ENCODE measurements at places on chromosomes 16 and 17.

DNA sequence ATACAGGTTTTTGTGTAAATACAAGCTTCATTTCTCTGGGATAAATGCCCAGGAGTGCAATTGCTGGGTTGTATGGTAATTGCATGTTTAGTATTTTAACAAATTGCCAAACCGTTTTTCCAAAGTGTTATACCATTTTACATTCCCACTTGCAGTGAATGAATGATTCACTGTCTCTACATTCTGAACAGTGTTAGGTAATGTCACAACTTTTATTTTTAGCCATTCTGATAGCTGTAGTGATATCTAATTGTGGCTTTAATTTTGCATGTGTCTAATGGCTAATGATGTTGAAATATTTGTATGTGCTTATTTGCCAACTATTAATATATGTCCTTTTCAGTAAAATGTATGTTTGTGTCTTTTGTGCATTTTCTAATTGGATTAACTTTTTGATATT lies 156.9 kb upstream of the CES5A start:
- DNase-seq: no peak

- no peak for DNase-seq
Measured at GRCh38 chr16:57377080-57377841, 5.0 kb downstream of the CX3CL1 start.

- DNase-seq: no peak
Measured at GRCh38 chr16:1721372-1721771, 15.4 kb downstream of the MAPK8IP3 start.

- no peak for DNase-seq
Measured at GRCh38 chr16:55325080-55325447, 1.1 kb downstream of the IRX6 start.

DNA sequence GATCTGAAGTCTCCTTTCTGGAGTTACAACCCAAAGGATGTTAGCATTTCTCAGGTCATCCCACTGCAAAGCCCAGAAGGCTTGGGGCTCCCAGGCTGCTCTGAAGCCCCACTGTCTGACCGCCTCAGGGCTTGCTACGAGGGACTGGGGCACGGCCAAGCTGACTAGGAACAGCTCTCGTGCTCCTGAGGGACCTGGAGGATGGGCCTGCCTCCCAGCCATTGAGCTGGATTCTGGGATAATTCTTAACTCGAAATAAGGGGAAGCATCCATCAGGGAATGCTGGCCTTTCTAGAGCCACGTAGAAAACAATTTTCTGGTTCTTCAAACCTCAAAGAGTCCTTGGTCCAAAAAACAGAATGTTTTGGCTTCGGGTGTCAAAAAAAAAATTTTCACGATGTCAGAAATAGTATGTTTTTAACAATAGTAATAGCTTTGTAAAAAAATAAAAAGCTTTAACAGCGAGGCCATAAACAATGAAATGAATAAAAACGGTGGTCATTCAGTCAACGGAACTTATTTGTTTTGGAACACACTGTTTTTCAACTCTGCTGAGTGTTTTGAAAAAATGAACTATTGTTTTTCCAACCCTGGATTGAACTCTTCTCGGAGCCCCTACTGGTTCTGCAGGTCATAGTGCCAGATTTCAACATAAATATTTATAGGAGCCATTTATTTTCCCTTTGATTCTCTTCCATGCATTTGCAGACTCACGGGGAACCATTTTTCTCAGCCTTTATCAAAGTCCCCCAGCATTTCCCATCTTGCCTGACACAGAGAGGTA lies 16.4 kb upstream of the HERPUD1 start:
- DNase-seq: no peak

- no peak for DNase-seq
Measured at GRCh38 chr16:82646504-82646903, 19.7 kb downstream of the CDH13 start.

- DNase-seq: no peak
Measured at GRCh38 chr17:72714357-72714966, 378.0 kb downstream of the SLC39A11 start.

DNA sequence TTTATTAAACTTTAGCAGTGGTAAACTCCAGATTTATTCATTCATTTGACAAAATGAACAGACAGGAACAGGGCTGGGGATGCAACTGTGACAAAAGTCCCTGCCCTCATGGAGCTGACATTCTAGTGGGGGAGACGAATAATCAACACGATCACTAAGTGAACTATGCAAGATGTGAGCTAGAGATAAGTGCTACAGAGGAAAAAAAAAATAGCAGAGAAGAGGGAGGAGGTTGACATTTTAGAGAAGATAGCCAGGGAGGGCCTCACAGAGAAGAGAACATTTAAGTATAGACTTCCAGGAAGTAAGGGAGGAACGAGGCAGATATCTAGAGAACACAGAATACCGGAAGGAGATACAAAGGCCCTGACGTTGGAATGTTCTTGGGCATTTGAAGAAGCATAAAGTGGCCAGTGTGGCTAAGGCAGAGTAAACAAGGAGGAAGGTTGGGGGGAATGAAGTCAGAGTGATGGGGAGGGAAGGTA lies 17.9 kb upstream of the AP1G1 start:
- DNase-seq: no peak

DNA sequence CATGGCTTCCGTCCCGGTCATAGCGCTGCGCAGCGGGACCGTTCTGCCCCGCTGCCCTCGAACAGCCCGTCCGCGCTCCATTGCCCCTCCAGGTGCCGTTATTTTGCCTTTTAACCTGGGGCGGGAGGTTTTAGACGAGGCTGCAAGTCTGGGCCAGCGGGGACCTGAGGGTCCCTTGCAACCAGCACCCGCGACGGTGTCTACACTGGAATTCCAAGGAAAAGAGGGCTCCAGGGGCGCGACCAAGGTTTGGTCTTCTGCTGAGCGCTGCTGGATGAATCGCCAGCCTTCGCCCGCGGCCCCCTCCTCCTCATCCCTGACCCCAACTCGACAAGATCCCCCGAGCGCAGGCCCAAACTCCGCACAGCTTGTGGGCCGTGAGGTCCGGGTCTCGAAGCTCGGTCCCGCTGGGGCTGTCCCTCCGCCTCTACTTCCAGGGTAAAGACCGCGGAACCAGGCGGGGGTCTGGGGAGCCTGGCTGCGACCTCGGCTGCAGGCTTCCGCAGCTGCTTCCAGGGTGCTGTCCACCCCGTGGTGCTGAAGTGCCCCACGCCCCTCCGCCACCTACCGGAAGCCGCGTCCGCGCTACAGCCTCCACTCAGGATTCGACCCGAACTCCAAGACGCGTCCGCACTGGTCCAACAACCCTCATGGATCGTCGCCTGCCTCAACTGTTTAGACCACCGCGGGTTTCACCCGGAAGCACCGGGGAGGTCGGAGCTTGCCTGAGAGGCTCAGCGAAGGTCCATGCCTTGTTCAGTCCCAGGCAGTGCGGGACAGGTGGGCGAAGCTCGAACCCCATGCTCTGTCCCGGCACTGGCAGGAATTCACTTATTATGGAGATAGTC lies 10.1 kb upstream of the CA4 start:
- no peak for DNase-seq

GRCh38 chr16:76668207-76668725 lies 391.1 kb downstream of the CNTNAP4 start:
- DNase-seq: no peak

DNA sequence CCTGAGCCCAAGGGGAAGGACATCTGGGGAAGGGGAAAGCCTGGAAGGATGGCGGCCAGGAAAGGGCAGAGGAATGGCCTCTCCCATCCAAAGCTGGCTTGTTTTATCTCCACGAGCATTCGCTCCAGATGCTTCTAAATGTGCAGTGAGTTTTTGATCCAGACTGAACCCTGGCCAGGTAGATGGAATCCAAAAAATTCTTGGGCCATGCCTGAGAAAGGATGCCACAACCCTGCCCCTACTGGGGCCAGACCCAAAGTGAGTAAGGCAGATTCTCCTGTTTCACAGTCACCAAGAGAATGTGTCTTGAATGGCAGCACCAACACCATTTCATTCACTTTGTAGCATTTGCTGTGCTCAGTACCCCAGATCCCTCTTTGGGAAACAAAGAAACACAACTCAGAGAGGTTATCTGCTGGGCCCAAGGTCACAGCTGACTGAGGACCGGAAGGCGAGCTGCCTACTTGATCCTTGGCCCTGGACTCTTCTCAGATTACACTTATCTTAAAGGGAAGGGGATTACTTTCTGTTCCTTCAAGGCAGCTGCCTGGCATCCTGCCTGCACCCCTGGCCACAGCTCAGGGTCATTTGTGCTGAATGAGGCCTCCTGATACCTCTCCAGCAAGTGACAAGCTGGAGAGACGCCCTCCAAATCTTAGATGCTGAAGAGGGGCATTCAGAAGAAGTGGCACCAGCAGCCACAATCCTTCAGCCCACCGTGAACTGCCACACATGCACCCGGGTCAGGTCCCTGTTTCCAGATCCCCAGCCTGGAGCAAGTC lies 3.6 kb downstream of the LRRC75A start:
- DNase-seq: no peak

GRCh38 chr16:80973991-80974390 lies 32.7 kb downstream of the CMC2 start:
- DNase-seq: no peak

GRCh38 chr16:65905331-65905730 lies 461.2 kb upstream of the CDH5 start:
- no peak for DNase-seq

DNA sequence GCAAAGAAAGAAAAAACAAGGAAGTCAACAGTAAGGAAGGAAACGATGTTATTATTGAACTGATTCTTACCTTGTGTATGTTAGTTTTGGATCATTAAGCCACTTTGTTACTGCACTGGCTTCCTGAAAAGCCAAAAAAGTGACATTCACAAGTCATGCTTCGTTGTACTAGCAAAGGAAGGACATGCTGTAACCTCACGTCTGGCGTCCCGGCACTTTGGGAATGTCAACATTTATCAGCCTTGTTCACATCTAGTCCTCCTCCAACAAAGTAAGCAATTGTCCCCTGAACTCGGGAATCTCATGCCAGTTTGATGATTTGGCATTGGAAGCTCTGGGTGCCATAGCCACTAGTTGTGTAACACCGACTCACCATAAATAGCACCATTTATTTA lies 731 bp upstream of the MKS1 start:
- no peak for DNase-seq

- DNase-seq: no peak
Measured at GRCh38 chr17:2981325-2981724, 82.1 kb downstream of the OR1D5 start.

GRCh38 chr17:45261577-45262515 lies at the start of gene SPATA32:
Gene SPATA32 (minus strand): TSS chr17:45262094. CDS start chr17:45262016, 78 bp downstream.
- DNase-seq: no peak

GRCh38 chr17:30323895-30324319 lies 9.9 kb downstream of the TMIGD1 start:
- DNase-seq: no peak

GRCh38 chr17:34991606-34992005 lies 11.3 kb downstream of the LIG3 start:
- DNase-seq: no peak

- DNase-seq: no peak
Measured at GRCh38 chr16:4663777-4664465, 29.4 kb upstream of the NUDT16L1 start.

GRCh38 chr16:82845116-82845515 lies 218.3 kb downstream of the CDH13 start:
- DNase-seq: no peak

DNA sequence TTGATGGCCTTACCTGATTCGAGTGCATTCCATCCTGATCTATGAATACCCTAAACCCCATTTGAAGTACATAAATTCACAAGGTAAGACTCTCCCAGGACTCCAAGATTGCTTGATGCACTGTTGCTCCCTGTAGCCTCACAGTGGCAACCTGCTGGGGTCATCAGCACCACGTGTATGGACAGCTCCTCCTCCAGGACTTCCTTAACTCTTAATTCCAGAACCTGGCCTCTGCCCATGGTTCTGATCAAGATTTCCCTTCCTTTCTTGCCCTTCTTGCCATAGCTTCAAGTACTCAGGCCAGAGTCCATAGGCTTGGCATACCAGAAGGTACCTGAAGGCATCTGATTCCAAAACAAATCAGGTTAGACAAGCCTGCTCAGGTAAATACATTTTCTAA lies 34.0 kb upstream of the NLK start:
- peak; percentile 6 for DNase-seq

DNA sequence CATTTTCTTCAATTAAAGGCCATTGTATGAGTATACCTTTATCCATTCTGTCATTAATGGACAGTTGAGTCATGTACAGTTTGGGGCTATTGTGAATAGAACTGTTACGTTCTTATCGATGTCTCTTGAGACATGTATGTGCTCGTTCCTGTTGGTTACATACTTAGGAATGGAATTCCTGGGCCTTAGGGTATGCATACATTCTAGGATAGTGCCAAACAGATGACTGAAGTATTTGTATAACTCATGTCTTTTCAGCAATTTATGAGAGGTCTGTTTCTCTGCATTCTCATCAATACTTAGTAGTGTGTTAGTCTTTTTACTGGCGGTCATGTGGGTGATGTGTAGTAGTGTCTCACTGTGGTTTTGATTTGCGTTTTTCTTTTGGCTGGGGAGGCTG lies 81.2 kb downstream of the USP22 start:
- peak; percentile 71 for DNase-seq

- DNase-seq: no peak
Measured at GRCh38 chr16:85291302-85292148, 179.3 kb upstream of the CIBAR2 start.

GRCh38 chr16:87653234-87653633 lies 50.9 kb downstream of the JPH3 start:
- no peak for DNase-seq

DNA sequence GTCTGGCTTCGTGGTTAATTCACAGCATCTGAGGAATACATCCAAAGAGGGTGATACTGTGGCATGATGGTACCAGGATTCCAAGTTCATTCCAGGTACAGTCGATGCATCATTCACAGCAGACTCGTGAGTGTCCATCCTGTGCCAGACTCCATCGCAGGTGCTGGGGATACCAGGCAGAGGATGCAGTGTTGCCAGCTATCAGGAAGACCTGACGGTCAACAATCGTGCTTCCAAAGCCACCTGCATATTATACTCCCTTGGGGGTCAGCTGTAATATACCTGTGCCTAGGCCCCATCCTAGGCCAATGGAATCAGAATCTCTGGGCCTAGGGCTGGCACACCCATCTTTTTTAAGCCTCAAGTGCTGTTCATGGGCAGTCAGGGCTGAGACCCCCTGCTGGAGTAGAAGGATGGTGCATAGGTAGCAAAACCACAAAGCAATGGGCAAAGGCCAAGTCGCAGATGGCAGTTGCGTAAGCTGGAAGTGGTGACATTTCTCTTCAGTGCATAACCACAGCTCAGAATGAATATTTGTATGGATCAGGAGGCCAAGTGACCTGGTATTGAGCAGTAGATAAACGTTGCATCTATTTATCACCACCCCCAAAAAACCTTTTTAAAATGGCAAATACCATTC lies 42.9 kb upstream of the C16orf78 start:
- DNase-seq: no peak

DNA sequence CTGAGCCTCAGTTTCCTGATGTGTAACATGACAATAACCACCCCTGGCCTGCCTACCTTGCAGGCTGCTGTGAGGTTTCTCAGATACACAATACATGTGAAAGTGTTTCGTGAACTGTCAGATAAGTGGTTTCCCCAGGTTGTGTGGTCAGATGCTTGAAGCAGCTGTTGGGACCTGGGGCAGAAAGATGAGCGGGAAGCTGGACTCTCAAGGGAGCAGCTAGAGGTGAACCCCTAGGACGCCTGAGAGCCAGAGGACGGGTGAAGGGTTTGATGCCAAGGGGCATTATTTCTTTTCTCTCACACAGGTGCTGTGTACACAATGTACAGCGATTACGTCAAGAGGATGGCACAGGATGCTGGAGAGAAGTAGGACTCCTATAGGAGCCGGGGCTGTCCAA lies 2.3 kb downstream of the HIGD1B start:
- no peak for DNase-seq

Data from fibroblast of skin of left biceps (primary cell).